ENCODE measurements at places on chromosomes 3 and 15. TPM values are rescaled to one million over a fixed set of nuclear protein-coding genes. Genes with fewer than 3 reads are reported as not detected.

The CDV3 gene
- total RNA-seq = 214 TPM

The ATP13A5 gene
- not detected for total RNA-seq

The SYNPR gene
- not detected for total RNA-seq

The IL17RB gene
- total RNA-seq = not detected

The SV2B gene
- total RNA-seq = not detected

The ALDH1L1 gene
- total RNA-seq = not detected

The ADGRG7 gene
- not detected for total RNA-seq

The SEMA6D gene
- not detected for total RNA-seq

The KBTBD13 gene
- total RNA-seq = not detected

The PLCB2 gene
- 345 TPM for total RNA-seq

The TMC3 gene
- total RNA-seq = not detected

The SPATA16 gene
- total RNA-seq = not detected

The TNFAIP8L3 gene
- total RNA-seq = not detected

The MEIS2 gene
- not detected for total RNA-seq

GRCh38 chr3:141056751-141057171, 5.6 kb downstream of the SPSB4 start:
- H3K4me1 ChIP-seq = peaks cover 4% of the 10 kb centered on the region
- H3K27me3 ChIP-seq = peaks cover 17% of the 10 kb centered on the region
- no peak for DNase-seq

- no peak for DNase-seq
- peaks cover 4% of the 10 kb centered on the region for H3K4me1 ChIP-seq
- H3K4me3 ChIP-seq = no peak overlapping the region
- H3K27me3 ChIP-seq = no peaks in the 10 kb centered on the region
- peaks cover 5% of the 10 kb centered on the region for H3K36me3 ChIP-seq
Observed at GRCh38 chr3:56590814-56591213, 33.8 kb downstream of the CCDC66 start.

DNA sequence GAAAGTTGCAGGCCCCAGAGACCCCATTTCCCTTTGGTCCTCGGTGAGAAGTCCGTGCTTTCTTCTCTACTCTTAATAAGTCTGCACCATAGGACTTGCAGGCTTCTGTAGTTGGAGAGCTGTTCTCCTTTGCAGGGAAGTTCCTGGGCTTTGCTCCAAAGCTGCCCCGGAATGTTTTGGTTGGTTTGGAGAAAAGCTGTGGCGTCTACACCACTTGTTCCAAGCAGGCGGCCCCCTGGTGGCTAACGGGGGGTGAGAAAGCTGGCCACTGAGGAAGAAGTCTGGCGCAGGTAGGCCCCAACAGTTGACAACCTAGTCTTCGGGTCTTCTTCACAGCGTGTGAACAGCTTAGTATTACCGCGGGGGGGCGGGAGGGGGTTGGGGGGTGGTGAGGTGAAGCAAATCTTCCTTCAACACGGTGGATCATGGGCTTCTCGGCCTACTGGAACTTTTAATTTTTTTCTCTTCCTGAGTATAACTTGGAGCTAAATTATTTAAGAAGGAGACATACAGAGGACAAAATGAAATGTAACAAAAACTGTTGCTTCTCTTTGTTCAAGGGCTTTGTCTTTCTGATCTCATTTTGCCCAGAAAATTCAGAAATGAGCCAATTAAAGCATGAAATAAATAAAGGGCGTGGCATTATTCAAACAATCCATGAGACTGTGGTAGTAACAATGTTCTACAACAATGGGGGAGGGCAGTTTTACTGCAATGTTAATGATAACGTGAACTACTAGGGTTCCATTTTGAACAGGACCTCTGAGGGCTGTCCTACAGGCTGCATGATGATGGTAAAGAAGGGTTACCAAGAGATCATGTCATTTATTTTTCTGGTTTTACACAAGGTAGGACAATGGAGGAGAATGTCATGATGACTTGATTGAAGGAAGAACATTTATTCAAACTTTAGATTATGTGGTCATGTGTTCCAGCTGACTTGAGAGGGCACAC, 2.2 kb upstream of the THRB start:
- H3K36me3 ChIP-seq = no peaks in the 10 kb centered on the region
- H3K4me1 ChIP-seq = peaks cover 13% of the 10 kb centered on the region
- no peak overlapping the region for H3K4me3 ChIP-seq
- peaks cover 23% of the 10 kb centered on the region for H3K27me3 ChIP-seq
- no peak overlapping the region for H3K27ac ChIP-seq
- no peak for DNase-seq

DNA sequence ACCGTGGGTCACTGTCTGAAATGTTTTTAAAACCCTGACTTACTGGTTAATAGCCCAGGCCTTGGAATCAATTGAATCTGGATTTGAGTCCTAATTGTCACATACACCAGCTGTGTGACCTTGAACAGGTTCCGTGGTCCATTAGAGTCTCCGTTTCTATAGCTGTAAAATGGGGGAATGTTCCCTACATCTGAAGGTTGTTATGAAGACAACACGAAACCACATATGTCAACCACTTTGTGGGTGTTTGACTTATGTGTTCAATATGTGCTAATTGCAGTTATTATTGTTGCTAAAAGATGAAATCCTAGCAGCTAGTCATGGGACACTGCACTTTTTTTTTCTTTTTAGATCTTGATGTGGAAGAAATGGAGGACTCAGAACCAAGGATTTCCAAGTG, 35.3 kb downstream of the ZBTB38 start:
- H3K36me3 ChIP-seq = peaks cover 25% of the 10 kb centered on the region
- no peaks in the 10 kb centered on the region for H3K27me3 ChIP-seq
- DNase-seq = peak; percentile 72
- peak overlapping the region; percentile 34 for H3K27ac ChIP-seq
- H3K4me1 ChIP-seq = peaks cover 19% of the 10 kb centered on the region
- peak overlapping the region; percentile 66 for H3K4me3 ChIP-seq

DNA sequence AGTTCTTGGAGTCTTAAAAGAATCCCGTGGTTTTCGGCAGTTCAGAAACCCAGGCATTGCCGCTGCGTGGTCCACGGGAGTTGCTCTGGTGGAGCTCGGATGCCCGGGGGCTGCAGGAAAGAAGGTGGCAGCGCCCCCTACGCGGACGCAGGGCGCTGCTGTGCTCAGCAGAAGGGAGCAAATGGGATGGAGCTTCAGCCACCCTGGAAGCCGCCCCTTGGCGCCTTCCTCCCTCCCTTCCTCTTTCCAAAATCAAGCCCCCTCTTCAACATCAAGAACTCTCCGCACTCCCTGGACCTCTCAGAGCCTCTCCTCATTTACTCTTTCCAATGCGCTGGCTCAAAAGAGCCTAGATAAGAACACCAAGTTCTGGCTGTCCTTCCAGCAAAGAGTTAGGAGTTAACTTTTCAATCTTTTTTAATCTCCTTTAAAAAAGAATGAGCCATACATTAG, 880 bp upstream of the CHRNA7 start:
- peaks cover 30% of the 10 kb centered on the region for H3K27me3 ChIP-seq
- peaks cover 4% of the 10 kb centered on the region for H3K4me1 ChIP-seq
- no peaks in the 10 kb centered on the region for H3K36me3 ChIP-seq
- H3K27ac ChIP-seq = no peak overlapping the region

- peaks cover 26% of the 10 kb centered on the region for H3K36me3 ChIP-seq
- H3K27me3 ChIP-seq = no peaks in the 10 kb centered on the region
- H3K4me3 ChIP-seq = no peak overlapping the region
- DNase-seq = no peak
Observed at GRCh38 chr3:122493296-122493695, 21.4 kb downstream of the KPNA1 start.

DNA sequence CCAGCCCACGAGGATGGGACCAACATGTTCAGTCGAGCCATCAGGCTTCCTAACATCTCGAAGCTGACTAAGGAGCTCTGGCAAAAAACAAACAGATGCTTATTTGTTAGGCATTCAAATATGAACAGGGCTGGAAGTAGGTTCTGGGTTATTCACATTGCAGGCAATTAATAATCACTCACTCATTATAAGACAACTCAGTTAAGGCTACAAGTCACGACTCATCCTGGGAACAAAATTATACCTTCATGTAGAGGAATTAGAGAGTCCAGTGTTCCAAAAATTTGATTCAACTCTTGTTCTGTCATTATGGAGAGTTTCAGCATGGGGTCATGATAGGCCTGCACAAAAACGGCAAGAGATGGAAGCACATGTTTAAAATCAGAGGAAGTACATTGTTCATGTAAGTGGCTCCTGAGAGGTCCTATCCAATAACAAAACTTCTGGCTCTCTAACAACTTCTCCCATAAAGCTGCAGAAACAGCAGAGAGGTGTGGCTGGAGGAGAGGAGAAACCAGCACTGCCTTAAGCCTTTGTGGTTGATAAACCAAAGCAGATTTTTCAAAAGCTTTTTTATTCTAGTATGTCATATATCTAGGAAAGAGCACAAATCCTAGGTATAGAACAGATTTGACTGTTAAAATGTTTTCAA, 50.6 kb downstream of the ARHGEF3 start:
- H3K27me3 ChIP-seq = no peaks in the 10 kb centered on the region
- peak overlapping the region; percentile 30 for H3K27ac ChIP-seq
- peaks cover 46% of the 10 kb centered on the region for H3K4me1 ChIP-seq
- DNase-seq = no peak
- H3K36me3 ChIP-seq = peaks cover 63% of the 10 kb centered on the region
- no peak overlapping the region for H3K4me3 ChIP-seq

- H3K27ac ChIP-seq = peak overlapping the region; percentile 45
- no peaks in the 10 kb centered on the region for H3K27me3 ChIP-seq
- peak; percentile 19 for DNase-seq
Observed at GRCh38 chr15:99502182-99502581, 63.6 kb upstream of the MEF2A start.

DNA sequence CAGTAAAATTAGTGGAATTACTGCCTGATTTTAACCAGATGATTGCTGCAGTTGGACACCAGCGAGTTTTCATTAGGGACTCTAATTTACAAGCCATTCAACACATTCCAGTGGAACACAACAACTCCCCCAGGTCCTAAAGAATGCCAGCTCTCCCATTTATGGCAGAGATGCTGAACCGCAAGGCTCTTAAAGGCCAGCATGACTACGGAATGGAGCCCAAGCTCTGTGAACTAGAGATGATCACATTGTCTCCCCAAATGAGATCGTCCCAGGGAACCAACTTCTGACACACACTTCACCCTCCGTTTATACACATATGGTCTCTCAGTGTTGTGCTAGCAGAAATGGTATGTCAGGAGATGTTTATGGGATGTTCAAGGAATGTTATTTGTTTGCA, 446.2 kb upstream of the NR2F2 start:
- H3K27ac ChIP-seq = no peak overlapping the region
- no peaks in the 10 kb centered on the region for H3K27me3 ChIP-seq
- no peak overlapping the region for H3K4me3 ChIP-seq
- peaks cover 3% of the 10 kb centered on the region for H3K4me1 ChIP-seq
- DNase-seq = no peak

DNA sequence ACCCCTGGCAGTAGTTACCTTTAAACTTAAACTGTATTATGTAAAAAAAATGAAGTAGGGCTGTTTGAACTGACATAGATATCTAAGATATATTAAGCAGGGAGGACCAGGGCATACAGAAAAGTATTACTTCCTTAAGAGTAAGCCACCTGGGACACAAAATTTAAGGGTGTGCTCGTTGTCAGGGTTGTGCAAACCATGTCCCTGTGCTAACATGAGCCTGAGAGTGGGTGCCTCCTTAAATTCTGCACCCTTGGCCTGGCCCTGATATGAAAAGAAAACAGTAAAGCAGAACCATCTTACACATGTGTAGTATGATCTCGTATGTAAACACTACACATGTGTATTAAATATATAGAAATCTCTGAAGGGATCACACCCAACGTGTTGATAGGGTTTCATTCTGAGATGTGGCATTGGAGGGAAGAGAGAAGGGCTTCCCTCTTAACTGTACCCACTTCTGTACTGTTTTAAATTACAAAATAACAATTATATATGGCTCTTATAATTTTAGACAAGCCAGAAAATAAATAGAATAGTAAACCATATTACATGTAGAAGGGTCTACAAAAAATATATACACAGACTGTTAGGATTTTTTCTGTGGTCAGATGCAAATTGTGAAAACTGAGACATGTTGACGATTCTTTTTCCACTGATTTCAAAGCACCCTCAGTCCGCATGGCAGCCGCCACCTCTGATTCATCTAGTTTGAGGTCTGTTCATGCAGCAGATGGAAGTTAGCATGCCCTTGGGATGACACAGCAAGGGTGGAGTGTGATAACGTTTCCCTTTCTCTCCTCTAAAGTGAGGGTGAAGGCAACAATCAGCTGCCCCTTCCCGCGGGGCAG, 400.8 kb upstream of the PROK2 start:
- no peaks in the 10 kb centered on the region for H3K27me3 ChIP-seq
- H3K27ac ChIP-seq = no peak overlapping the region
- no peak overlapping the region for H3K4me3 ChIP-seq
- peaks cover 4% of the 10 kb centered on the region for H3K4me1 ChIP-seq
- no peak for DNase-seq

DNA sequence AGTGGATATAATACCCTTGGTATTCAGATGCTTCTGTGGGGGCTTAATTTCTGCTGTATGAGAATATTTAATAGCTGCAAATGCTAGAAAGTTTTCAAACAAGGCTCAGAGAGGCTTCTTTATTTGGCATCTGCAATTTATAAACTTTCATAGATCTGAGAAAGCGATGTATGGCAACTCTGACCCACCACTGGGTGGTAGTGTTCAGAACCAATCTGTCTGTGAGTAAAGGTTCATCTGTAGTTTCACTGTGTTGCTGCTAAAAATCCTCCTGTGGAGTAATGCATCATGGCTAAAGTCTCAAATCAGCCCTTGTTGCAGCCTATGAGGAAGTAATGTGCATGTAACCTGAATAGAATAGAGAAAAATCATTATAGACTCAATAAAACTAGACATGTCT, 47.4 kb downstream of the CLSTN2 start:
- H3K27me3 ChIP-seq = no peaks in the 10 kb centered on the region
- no peaks in the 10 kb centered on the region for H3K36me3 ChIP-seq
- no peaks in the 10 kb centered on the region for H3K4me1 ChIP-seq
- no peak overlapping the region for H3K4me3 ChIP-seq

DNA sequence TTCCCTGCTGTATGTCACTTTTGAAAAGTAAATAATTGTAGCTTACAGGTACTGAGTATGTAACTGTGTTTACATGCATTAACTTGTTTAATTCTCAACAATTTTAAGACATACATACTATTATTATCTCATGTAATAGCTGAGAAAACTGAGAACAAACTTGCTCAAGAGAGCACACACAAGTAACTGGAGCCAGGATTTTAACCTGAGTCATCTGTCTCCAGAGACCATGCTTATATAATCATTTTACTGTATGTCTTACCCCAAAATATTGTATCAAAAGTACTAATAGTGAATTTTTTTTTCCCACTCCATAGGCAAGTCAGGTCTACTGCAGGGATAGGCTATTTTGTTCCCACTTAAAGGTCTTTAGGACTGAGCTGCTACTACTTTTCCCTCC, 95.4 kb downstream of the FEZF2 start:
- no peak for DNase-seq
- no peaks in the 10 kb centered on the region for H3K4me1 ChIP-seq
- no peaks in the 10 kb centered on the region for H3K27me3 ChIP-seq
- H3K36me3 ChIP-seq = no peaks in the 10 kb centered on the region
- no peak overlapping the region for H3K27ac ChIP-seq
- no peak overlapping the region for H3K4me3 ChIP-seq

- H3K4me3 ChIP-seq = no peak overlapping the region
- no peak for DNase-seq
- H3K27me3 ChIP-seq = no peaks in the 10 kb centered on the region
- H3K4me1 ChIP-seq = no peaks in the 10 kb centered on the region
- no peak overlapping the region for H3K27ac ChIP-seq
Observed at GRCh38 chr3:23685541-23686258, 120.1 kb upstream of the UBE2E1 start.

- H3K27me3 ChIP-seq = no peaks in the 10 kb centered on the region
- no peak for DNase-seq
- no peaks in the 10 kb centered on the region for H3K4me1 ChIP-seq
- no peak overlapping the region for H3K4me3 ChIP-seq
Observed at GRCh38 chr3:1232276-1232675, 139.5 kb downstream of the CNTN6 start.

Measured in natural killer cell (primary cell).